ENCODE measurements at places on chromosomes 5 and 9. TPM values are rescaled to one million over a fixed set of nuclear protein-coding genes. Genes with fewer than 3 reads are reported as not detected.

Gene ISCA1
- total RNA-seq, result 30.6 TPM

Gene PCDHB8
- total RNA-seq, result 1.7 TPM

Gene NME5
- 11.1 TPM for total RNA-seq

Gene SELENOP
- 87.8 TPM for total RNA-seq

Gene PITX1
- total RNA-seq, result 20.6 TPM

- DNase-seq, result peak; percentile 76
Observed at GRCh38 chr9:91775011-91775707, 174.9 kb downstream of the ROR2 start.

DNA sequence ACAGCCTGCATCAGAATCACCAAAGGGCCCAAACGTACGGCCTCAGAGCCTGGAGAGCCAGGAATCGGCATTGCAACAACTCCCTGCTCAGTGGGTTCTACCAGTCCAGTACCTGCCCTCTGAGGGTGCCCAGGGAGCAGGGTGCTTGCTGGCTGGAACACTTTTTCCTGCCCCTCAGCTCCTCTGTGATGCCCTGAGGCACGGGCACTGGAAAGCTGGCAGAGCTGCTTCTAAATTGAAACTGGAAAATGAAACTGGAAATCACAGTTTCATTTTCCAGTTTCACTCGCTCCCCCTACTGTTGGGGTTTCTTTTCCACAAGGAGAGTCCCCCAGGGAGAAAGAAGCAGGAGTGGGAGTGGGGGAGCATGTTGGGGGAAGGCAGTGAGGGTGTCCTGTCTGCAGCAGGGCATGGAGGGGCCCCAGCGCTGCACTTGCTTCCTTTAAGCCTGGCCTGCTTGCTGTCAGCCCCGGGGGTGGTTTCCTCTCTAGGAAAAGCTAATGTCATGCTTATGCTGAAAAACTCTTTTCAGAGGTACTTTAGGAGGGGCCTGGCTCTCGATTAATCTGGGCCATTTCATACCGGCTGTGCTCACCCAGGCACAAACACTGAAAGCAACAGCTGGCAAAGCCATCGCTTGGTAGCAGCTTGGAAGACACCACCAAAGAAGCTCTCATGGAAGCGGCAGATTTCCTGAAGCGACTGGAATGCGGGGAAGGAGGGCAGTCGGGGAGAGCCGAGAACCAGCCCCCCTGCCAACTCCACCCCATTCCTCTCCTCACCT, 26.2 kb downstream of the IRF1 start:
- DNase-seq, result no peak

- DNase-seq, result peak; percentile 28
Observed at GRCh38 chr9:89943728-89944127, 338.9 kb downstream of the GADD45G start.

DNA sequence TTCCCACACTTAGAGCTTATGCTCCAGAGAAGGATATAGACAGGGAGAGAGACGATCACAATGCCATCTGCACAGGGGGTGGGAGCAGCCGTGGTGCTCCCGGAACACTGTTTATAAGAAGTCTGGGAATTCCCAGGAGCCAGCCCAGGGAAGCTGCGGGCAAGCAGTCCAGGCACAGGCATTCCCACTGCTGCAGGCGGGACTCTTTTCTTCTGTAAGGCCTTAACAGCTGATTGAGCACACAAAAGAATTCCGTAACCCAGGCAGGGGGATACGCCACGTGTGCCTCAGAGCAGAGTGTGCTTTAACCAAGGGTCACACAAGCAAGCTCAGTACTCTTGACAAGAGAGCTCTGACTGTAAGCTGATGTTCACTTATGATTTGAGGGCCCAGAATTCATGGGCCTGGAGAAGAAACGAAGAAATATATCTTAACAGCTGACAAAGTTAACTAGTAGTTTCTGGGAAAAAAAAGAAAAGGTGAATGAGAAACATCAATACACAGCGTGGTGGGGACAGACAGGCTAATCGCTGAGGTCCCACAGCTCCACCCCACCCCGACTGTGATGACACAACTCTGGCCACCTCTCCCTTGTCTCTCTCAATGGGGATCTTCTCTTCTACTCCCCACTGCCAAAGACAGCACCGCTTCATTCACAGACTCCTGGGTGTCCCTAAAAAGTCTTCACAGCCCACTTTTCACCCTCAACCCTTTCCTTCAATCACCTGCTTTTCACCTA, 85.9 kb upstream of the SIMC1 start:
- DNase-seq, result no peak

- DNase-seq, result no peak
Observed at GRCh38 chr5:140222416-140222815, 47.4 kb downstream of the CYSTM1 start.

- DNase-seq, result no peak
Observed at GRCh38 chr9:134728021-134728795, 86.6 kb downstream of the COL5A1 start.

GRCh38 chr9:79461712-79462111, 110.1 kb upstream of the TLE4 start:
- DNase-seq, result no peak

GRCh38 chr9:114813717-114814418, 8.0 kb upstream of the TNFSF15 start:
- no peak for DNase-seq

GRCh38 chr9:29717631-29718030, 2144.3 kb upstream of the C9orf72 start:
- DNase-seq, result no peak

All from ureter (tissue), 1 donor.